ENCODE measurements at places on chromosomes 11 and 22. TPM values are rescaled to one million over a fixed set of nuclear protein-coding genes. Genes with fewer than 3 reads are reported as not detected.

- no peak for DNase-seq
These were observed 514.2 kb downstream of the SOX6 start for GRCh38 chr11:15841931-15842740.

- no peak for DNase-seq
These were observed 290.7 kb downstream of the TBC1D22A start for GRCh38 chr22:47053013-47053725.

- no peak for DNase-seq
These were observed 15.8 kb downstream of the OR8D1 start for GRCh38 chr11:124297921-124298320.

DNA sequence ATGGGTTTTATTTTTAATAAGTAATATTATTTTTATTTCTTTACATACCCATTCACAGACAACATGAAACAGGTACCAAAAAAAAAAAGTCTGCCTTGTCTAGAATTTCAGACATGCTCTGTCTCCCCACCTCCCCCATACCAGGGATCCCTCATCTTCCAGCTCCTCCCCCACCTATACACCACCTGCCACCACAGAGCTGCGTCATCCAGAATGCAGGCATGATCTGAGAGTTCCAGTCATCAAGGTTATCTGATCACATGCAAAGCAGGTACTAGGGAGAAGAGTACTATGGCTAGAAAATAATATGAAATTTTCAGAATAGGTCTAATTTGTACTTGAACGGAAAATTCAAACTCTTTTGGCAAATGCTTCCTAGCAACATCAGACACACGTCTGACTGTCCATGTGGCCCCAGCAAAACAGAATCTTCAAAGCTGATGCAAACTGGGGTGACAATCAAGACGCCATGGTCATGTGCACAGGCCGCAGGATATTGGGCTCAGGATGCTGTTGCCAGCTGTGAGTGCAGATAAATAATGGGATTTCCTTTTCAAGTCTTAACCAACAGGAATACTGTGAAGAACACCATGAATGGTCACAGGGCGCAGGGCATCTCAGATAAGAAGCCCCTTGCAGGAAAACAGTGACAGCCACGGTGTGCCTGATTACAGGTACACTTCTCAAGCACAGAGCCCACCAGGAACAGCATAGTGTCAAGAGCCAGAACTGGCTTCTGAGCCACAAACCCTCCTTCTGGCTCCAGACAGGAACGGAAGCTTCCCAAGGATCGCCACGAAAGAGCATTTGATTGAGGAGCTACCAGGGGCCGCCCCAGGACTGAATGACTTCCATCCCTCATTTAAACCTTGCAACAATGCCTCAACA is 169.5 kb downstream of the EFCAB6 start:
- no peak for DNase-seq

GRCh38 chr11:34509336-34509876 is 4.2 kb downstream of the ELF5 start:
- no peak for DNase-seq

DNA sequence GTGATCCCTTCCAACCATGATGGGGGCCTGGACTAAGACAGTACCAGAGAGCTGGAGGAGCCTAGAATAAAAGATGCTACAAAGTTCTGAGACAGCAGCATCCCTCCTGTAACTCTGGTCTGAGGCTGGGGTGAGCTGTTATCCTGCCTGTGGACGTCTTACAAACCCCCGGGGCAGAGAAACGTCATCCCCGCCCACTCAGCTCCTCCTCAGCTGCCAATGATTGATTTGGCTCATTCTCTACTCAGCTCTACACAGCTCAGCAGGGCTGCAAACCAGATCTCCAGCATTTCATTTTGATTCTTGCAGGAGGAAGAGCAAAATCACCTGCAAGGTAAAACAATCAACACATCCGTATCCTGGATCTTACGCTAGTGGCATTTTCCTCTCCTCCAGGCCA is 55.5 kb downstream of the CSNK2A3 start:
- no peak for DNase-seq

DNA sequence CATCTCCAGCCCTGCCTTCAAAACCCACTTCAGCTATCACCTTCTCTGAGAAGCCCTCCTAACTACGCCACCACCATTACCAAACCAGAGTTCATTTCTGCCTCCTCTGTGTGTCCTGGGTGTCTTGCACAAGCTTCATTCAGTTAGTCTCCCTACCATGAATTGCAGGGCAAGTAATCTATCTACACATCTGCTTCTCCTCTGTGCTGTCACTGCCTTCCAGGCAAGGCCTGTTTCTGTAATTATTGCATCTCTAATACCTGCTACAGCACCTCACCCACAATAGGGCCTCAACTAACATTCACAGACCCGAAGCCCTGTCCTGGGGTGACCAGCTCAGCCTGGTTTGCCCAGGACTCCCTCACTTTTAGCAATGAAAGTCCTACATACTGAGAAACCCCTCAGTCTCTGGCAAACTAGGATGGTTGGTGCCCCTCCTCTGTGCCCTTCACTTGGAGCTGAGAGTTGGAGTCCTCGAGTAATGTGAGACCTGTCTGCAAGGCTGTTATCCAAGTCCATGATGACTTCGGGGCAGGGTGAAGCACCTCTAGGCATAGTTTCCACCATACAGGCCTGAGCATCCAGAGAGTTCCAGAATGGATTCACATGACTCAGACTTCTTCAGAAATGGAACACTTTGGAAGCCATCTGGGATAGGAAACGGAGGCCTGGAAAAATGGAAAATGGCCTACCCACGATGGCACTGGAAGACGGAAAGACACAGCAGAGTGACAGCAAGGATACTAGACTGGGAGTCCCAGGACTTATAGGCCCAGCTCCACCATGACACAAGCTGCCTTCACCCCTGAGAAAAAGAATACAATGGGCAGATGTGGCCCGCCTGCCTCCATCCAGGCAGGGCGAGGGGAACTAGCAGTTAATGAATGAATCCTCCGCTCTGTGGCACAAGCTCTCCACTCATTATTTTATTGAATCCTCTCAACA is 269.3 kb downstream of the BUD13 start:
- no peak for DNase-seq

Gene LDHAL6A
- not detected for total RNA-seq

All from HFFc6 (cell line).